ENCODE measurements at places on chromosomes 6 and 20.

- DNase-seq, result no peak
These were observed 165.0 kb upstream of the TAB2 start for GRCh38 chr6:149152521-149152920.

DNA sequence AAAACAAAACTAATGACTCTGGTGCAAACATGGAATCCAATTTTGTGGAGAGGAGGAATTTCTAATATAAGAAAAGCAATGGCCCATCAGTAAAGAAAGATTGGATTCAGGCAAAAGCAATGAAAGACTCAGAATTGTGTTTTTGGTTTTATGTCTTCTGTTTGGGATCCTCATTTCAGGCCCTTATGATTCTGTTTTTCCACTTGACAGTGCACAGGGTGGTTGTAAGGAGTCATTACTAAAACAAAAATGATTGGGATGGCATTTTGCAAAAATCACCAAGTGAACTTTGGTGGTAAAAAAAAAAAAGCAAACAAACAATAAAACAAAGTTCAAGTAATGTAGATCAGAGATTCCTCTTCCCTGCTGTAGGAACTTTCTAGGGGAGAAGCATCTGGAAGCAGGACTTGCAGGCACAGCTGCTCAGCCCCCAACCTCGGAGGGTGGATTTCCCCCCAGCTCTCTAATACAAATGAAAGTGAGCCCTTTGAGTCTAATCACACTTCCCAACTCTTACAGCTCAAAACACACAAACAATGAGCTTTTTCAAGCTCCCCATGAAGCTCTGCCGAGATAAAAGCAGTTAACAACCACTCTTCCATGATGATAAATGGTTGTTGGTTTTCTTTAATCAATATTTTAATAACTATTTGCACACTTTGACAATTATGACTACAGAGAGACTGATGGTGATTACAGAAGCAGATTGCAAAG, 177.7 kb downstream of the ZDHHC14 start:
- DNase-seq, result no peak

DNA sequence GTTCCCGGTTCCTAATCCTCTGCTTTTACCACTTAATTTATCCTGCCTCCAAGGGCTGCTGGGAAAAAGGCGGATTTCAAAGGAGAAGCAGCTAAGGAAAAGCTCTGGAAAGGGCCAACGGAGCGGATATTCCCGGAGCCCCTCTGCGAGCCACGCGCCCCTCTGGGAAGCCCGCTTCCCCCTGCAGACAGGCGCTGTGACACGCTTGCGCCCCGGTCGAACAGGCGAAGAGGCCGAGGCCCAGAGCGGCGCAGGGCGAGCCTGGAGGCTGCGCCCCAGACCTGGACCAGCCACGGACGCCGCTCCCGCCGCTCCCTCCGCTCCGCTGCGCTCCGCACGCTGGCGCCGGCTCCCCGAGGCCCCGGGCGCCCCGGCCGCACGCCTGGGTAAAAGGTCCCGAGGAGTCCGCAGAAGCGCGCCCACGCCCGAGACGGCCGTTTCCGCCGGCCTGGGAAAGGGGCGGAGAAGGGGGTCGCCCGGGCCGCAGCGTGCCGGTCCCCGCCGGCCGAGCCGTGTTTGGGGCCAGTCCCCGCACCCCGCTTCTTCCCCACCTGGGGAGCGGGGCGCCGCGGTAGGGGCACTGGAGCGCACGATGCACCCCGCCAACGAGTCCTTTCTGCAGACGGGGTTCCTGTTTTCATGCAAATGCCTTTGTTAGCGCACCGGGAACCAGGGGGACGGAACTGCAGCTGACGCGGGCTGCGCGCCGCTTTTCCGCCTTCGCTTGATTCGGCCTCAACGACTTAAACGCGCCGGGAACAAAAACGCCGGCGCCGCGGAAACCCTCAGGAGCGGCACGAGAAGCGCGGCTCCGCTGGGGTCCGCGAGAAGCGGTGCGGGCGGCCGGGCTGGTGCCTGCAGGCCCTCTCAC, 91.9 kb upstream of the SIRPA start:
- no peak for DNase-seq

- no peak for DNase-seq
These were observed 52.8 kb downstream of the MAP3K4 start for GRCh38 chr6:161044335-161044734.
